ENCODE measurements at places on chromosomes 5 and 9.

DNA sequence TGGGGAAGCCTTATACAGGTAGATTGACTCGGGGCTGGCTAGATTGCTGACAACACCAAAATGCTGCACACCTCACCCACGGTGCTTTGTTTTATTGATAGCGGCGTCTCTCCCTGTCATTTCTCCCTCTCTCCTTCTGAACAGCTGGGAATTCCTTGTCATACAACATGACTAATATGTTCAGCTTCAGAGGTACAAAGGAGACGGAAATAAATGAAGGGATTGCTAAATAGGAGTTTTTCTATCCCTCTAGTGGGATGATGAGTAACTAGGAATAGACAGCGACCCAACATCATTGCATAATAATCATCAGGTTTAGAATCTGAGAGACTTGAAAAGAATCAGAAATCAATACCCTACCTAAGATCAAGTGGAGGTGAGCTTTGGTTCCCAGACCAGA is 337.7 kb upstream of the PANK3 start:
- DNase-seq: no peak

GRCh38 chr9:108019821-108020220 is 530.3 kb upstream of the KLF4 start:
- no peak for DNase-seq

- DNase-seq: no peak
Measured at GRCh38 chr5:170525470-170526211, 21.8 kb downstream of the KCNIP1 start.

DNA sequence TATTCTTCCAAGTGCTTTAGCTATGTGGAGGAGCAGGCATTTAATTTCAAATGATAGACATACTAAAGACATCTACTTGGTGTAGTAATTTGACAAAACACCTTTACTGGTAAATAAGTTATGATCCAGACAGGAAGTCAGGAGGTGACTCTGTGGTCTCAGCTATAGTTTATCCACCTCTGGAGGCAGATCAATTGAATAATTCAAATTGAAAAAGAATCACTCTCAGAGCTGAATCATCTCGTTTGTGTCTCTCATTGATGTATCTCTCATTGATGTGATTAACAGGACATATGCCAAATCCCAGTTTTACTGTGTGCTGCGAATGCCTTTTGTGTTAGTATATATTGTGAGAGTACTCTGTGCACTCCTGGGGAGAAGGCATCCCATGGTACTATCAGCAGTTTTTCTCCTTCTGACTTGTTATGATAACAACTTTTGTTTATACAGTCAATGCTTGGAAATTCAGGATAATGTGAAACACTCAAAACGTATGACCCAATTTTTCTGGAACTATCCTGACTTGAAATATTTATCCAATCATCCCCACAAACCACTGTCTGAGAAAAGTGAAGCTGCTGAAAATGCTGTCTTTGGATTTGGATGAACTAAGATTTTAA is 48.5 kb upstream of the DAB2 start:
- no peak for DNase-seq

GRCh38 chr9:75121914-75122558 is 33.7 kb downstream of the OSTF1 start:
- no peak for DNase-seq

GRCh38 chr9:130699047-130699446 is 5.5 kb downstream of the EXOSC2 start:
- no peak for DNase-seq

- no peak for DNase-seq
Measured at GRCh38 chr5:4335078-4335477, 739.4 kb downstream of the IRX1 start.

- no peak for DNase-seq
Measured at GRCh38 chr5:18483451-18483850, 849.2 kb downstream of the TAF11L14 start.

DNA sequence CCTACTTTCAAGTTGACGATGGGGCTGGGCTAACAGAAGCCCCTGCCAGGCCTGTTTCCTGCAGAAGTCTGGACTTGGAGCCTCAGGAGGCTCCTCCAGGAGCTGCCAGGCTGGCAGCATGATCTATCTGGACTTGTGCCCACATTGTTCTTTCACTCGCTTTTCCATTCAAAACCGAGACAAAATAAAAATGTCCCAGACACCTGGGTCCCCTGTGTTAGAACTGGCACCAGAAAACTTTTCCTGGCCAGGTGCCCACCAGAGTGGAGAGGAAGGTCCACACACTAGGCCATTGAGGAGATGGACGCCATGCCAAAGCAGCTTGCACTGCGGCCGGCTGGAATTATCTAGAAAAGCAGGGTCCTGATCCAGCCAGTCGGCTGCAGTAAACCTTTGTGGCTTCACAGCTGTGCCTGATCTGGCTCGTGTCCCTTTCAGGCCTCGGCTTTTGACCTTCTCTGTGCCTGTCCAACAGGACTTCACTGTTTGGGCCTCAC is 78.2 kb downstream of the GCNT1 start:
- no peak for DNase-seq

- no peak for DNase-seq
Measured at GRCh38 chr5:16673241-16674201, 56.7 kb upstream of the RETREG1 start.

DNA sequence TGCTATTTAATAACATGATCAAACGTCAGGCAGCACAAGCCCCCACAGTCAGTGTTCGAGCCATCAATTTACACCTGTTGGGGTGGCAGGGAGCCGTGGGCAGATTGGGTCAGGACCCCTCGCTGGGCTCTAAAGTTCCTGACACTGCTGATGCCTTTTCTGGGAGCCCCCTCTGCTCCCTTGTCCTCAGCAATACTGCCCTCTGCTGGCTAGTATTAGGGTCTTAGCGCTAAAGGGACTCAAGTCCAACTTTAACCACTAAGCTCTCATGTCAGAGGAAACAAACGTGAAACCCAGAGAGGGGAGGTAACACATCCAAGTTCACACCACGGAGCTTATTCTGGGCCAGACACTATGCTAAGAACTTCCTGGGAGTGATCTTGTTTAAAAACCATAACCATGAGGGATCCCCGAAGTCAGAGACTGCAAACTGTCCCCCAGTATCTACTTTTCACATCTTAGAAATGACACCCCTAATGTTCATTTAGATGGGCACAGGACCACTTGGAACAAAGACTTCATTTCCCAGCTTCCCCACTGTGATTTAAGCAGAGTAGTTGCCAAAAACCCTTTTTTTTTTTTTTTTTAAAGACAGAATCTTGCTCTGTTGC is 20.4 kb downstream of the ANKS6 start:
- DNase-seq: no peak

- no peak for DNase-seq
Measured at GRCh38 chr5:151856861-151857260, 67.8 kb downstream of the GLRA1 start.

GRCh38 chr5:24864244-24864643 is 219.5 kb upstream of the CDH10 start:
- no peak for DNase-seq

GRCh38 chr9:134346151-134346550 is 19.9 kb downstream of the RXRA start:
- no peak for DNase-seq

DNA sequence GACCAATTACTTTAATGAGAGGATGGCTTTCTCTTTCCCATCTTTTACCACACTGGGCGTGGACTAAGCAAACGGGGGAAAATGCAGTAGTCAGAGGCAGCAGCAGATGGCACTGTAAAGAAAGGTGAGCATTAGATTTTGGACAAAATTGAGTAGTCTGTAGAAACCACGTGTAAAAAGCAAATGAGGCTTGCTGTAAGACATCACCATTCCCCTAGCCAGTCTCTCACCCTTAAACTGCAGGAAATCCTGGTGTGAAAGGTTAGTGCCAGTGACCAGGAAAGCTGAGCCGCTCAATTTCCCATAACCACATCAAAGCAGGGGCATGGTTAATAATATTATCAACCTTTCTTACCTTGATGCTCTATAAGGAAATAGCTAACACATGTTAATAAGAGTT is 31.8 kb downstream of the SPATA31C2 start:
- DNase-seq: no peak

DNA sequence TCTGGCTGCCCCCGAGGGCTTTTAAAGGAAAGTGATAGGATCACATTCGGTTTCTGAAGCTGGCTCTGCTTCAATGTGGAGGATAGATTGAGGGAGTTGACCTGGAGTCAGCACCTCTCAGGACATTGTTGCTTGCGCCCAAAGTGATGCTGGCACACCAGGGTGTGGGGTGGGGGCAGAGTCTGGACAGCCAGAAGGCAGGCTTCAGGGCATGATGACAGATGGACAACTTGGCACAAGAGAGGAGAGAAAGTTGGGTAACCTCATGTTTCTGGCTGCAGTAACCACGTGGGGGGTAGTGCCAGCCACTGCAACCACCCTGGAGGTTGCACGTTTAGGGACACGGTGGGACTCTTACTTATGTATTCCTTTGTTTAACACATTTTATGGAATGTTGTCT is 9.5 kb downstream of the ALDH1B1 start:
- no peak for DNase-seq

GRCh38 chr9:90843525-90843924 is 41.9 kb downstream of the SYK start:
- DNase-seq: no peak

DNA sequence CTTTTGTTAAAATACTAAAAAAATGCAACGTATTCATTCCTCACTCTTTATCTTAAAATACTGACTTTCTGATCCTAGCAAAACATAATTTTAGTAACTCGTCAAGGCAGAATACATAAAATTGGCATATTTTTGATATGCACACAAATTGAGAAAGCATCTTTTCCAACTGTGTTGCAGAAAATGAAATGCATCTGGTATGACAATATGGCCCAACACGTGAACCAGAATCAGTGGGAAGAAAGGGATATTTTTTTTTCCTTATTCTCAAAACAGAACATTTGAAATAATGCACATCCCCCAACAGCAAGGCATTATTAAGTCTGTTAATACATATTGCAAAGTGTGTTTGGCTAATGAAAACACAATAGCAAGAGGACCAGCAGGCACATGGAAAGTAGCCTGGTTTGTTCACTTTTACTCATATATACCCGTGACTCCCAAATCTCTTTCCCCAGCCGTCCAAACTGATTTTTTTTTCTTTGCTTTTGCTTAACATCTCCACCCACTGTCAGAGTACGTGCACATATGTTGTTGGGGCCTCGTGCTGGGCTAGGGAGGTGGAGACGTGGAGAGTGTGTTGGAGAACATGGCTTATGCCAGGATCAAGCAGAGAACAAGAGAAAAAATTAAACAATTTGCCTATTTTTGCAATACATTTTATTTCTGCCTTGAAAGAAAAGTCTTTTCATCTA is 4.3 kb downstream of the MCTP1 start:
- no peak for DNase-seq

GRCh38 chr5:141366016-141366896 is 2.3 kb downstream of the PCDHGA5 start:
- DNase-seq: no peak

- DNase-seq: no peak
Measured at GRCh38 chr5:44387406-44387805, 1.8 kb downstream of the FGF10 start.

DNA sequence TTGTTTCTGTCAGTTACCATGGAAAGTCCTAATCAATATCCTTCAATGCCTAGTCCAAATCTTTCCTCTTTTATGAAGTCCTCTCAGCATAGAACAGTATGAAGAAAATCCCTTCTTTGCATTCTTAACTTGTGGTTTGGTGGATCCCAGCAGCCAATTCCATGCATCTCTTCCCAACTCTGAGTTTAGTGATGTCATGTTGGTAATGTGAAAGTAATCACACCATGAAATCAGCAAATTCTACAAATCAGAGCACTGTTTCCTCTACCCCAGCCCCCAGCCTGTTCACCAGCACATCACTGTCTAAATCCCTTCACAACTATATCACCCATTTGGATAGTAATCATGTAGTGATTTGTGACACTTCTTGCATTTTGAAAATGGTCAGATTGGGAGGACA is 4.7 kb upstream of the C1QTNF2 start:
- DNase-seq: no peak

- no peak for DNase-seq
Measured at GRCh38 chr5:911601-912000, 18.9 kb downstream of the TRIP13 start.

DNA sequence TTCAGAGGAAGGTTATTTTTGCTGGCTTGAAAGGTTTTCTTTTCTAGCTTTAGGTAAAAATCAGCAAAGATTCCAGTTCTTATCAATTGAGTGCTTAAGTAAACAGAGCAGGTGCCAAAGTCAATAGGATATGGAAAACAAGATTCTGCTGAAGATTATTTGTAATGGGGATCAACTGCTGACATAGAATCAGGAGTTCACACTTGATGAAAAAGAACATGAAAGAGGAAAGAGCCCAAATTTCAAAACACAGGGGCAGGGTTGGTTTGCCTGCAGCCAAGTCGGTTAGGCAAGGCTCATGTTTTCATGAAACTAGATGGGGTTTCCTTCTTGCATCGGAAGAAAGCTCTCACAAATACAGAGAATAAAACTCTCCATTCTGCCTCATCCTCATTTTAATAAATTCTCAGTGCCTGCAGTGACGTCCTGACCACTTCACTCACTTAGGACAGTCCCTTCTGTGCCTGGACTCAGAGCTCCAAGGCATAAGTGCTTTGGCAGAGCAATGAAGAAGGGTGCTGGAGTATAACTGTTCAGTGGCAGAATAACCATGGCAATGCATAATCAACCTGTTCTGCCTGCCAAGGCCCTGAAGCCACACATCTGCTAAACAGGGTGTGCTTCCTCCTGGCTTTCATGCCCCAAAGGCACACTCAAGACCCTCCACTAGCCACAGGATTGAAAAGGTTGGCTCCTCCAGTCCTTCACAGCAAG is 179.6 kb downstream of the GNAQ start:
- no peak for DNase-seq

DNA sequence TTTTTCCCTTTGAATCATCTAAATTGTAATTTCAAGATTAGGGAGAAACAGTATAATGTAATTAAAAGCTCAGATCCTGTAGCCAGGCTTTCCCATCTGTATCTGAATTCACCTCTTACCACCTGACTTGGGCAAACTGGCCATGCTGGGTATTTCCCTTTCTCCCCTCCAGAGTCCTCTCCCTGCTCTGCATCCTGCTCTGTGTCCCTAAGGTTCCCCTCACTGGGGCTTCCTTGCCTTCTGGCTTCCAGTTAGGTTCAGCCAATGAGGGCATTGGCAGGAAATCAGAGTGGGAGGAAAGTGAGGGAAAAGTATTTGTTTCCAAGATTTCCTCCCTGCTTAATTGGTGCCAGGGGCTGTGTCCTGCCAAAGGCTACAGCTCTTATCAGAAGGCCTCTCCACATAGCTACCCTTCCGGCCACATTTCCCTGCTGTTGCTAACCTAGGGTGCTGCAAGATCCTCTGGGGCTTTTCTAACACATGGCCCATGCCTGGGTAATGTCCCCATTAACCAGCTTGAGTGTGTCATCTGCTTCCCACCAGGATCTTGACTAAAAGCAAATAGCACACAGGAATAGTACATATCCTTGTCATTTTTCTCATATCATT is 51.0 kb upstream of the MPDZ start:
- no peak for DNase-seq
